ENCODE measurements at places on chromosomes 13 and 19.
A peak's percentile ranks its signal among the peaks of the same experiment; 100 is the strongest.

- DNase-seq: no peak
These were observed 8.0 kb downstream of the RGCC start for GRCh38 chr13:41465241-41465847.

DNA sequence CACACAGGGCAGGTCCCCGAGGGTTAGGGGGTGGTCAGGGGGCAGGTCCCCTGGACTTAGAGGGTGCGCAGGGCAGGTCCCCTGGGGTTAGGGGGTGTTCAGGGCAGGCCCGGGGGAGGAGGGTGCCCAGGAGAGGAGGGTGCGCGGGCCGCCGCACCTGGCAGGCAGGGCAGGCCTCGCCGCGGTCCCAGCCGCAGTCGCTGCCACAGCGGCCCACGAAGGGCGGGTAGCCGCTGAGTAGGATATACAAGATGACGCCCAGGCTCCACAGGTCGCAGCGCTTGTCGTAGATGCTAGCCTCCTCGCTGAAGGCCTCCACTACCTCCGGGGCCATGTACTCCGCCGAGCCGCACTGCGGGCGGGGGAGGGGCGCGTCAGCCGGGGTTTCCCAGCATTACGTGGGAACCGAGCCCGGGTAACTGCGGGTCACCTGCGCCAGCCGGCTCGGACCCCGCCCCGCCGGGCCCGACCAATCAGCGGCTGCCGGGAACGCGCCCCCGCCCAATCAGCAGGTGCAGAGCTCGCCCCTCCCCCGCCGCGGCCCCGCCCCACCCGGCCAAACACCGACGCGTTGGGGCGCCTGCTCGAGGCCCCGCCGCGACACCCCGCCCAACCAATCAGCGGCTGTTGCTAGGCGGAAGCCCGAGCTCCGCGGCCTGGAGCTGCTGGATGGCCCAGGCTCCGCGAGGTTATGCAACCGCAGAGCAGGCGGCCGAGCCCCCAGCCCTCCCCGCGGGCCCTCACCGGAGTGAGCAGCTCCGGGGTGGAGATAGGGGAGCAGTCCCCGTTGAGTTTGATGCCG, 9.2 kb downstream of the MKNK2 start:
- DNase-seq: peak; percentile 98

GRCh38 chr13:20102525-20103180, 58.2 kb downstream of the GJA3 start:
- no peak for DNase-seq

DNA sequence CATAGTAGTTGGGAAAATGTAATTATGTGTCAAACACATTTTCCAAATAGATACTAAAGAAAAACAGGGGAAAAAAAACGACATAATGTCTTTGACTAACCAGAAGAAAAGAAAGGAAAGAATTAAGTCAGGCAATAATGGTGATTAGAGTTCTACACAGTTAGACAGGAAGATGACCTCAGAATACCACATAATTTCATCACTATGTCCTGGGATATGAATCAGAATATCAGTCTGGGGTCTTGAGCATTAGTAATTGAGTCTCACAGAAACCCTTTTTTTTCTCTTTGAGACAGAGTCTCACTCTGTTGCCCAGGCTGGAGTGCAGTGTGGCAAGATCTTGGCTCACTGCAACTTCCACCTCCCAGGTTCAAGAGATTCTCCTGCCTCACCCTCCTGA, 503.4 kb downstream of the SLITRK1 start:
- DNase-seq: no peak

Measured in caudate nucleus (tissue), 63 donors.